ENCODE measurements at places on chromosomes 6 and 20.

- DNase-seq = no peak
Measured at GRCh38 chr6:30754631-30755030, 10.3 kb upstream of the IER3 start.

DNA sequence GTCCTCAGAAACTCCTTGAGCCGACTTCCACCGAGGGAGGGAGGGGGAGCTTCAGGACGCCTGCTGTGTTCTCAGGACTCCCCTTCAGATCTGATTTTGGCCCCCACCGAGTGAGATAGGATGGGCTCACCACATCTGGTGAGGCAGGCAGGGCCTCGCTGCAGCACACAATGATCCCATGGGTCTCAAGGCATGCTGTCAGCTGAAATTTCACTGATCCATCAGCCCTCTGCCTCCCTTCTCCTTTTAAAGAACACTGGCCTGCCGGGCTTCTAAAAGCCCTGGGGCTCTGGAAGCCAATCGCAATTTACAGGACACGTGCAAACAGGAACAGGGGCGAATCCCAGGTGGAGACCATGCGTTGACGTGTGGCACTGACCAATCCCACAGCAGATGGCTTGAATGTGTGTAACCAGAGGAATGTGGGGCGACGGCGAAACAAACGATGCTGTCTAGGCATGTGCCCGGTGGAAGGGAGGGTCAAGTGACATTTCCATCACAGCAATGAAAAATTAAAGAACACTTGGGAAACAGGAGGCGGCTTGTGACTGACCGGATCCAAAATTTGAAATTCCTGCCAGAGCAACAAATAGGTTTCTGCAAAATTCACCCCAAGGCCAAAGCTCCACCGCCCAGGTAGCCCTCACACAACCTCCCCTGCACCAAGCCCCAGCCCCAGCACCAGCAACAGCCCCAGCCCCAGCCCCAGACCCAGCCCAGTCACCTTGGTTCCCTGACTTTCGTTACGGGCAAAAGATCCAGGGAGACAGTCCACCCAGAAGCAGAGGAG is 167.1 kb upstream of the ZNF337 start:
- no peak for DNase-seq

- no peak for DNase-seq
Measured at GRCh38 chr20:57905448-57905847, 195.6 kb upstream of the PMEPA1 start.

DNA sequence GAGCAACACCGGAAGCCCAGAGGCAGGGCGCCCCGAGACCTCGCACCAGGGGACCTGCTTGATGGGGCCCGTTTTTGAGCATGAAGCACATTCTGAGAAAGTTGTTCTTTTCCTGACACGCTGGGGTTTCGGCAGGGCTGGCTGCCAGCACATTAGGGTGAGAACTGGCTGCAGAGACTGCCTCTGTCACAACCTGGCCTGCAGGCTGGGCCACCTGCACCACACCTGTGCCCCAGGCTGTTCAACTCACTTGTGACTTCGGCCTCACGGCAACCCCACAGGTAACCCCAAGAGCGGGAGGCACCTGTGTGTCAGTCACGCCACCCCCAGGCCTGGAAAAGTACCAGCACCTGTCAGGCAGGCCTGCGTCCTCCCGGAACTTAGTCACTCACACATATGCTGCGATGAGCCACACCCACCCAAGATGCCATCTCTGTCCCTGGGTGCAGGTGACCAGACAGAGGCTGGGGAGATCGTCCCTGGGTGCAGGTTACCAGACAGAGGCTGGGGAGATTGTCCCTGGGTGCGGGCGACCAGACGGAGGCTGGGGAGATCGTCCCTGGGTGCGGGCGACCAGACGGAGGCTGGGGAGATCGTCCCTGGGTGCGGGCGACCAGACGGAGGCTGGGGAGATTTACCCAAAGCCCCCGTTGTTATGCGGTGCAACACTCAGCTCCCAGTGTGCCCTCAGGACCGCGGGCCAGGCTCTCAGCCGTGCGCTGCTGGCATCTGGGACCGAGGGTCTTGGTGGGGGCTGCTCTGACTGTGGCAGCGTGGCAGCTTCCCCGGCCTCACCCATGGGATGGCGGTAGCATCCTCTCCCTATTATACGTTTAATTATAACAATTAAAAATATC is 82.5 kb upstream of the BHLHE23 start:
- DNase-seq = no peak

DNA sequence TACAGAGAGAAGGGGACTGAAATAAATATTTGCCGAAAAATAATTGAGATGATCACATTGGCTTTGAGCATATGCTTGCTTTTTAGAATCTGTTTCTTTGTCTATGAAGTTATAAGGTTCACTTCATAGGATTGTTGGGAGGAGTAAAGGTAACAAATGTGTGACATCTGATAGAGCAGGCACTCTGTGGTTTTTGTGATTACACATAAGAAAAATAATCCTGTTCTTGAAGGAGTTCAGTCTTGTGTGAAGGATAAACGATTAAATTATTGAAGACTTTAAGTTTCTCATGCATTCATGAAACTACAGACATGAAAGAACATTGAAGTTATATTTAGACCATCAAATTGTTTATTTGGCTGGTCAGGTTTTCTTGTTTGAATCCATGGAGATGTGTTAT is 45.0 kb downstream of the QKI start:
- no peak for DNase-seq

DNA sequence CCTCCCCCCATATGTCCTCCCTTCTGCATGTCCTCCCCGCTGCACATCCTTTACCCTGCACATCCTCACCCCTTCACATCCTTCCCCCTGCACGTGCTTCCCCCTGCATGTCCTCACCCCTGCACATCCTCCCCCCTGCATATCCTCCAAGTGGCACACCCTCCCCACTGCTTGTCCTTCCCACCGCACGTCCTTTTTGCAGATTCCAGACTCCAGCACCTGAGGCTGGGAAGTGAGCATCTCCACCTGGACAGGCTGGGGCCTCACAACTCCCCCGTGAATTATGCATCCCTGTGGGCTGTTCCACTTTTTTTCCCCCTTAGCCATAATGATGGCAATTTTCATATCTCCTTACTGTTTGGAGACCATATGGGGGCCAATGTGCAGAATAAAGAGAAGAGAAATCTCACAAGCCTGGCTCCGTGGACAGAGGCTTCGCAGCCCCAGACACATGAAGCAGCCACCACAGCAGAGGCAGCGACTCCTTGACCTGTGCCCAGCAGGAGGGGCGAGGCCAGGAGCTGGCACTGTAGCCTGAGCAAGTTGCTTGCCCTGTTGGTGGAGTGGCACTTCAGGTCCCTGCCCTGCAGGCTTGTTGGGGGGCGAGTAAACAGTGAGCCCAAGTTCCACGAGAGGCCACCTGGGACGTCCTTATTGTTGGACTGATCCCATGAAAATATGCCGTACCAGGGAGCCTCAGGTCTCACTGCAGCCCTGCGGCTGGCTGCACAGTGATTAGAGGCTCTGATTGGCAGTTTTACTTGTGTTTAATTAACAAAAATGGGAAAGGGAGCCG is 113.1 kb downstream of the SYNDIG1 start:
- DNase-seq = no peak

DNA sequence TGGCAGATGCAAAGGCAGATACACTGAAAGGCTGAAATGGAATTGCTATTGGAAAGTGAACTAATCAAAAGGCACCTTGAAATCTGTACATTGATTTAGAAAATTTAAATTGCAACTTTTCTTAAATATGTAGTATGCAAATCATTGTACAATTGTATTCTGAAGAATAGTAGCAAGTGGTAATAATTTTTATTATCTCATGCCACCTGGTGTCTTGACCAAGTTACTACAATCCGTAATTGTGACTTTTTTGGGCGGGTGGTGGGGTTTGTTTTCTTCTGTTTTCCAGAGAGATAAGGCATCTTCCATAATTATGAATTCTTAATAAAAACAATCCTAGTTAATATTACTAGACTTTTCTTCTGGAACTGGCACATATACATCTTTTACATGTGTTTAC is 12.5 kb upstream of the BCKDHB start:
- no peak for DNase-seq

DNA sequence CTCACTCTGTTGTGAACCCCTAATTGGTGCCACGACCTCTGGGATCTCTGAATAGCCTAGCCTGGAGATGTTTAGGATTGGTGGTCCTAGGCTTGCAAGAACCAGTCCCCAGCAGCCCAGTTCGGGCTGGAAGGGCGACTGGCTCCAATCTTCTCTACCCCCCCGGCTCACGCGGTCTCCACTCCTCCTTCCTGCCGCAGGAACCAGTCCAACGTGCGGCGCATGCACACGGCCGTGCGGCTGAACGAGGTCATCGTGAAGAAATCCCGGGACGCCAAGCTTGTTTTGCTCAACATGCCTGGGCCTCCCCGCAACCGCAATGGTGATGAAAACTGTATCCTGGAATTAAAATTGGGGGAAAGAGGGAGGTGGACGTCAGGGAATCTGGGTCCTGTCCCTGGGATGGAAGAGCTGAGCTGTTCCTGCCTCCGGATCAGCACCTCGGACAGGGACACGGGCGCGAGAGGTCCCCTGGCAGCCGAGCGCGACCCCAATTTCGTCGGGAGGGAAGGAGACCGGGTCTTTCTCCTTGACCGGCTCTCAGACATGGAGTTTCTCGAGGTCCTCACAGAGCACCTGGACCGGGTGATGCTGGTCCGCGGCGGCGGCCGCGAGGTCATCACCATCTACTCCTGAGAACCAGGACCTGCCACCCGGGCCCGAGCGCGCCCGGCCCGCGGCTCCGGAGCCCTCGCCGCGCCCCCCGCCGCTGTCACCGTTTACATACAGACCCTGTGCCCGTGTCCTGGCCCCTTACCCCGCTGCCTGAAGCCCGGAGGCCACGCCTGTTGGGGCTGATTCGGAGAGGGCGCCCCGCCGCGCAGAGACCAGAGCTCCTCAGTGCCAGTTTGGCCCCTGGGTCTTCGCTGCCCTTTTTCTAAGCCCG is 28.2 kb downstream of the SLC12A5 start:
- no peak for DNase-seq

GRCh38 chr6:56890683-56891429 is 64.1 kb upstream of the BEND6 start:
- no peak for DNase-seq

DNA sequence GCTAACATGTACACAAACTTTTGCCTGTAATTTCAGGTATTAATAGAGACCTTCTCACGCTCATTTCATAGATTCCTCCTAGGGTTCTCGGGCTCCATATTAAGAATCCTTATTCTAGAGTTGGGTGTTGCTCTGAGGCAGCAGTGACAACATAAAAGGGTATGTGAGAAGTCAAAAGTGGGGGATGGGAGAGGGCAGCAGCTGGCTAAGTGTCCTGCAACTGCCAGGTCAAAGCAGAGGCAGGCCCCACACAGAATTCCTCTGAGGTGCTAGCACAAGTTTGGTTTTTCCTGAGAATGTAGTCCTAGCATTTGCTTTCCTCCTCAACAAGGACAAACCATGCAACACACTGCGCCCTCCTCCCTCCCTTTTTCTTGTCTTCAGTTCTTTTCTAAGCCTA is 4.6 kb downstream of the NSFL1C start:
- no peak for DNase-seq

- DNase-seq = no peak
Measured at GRCh38 chr6:98824162-98824901, 10.0 kb upstream of the POU3F2 start.

DNA sequence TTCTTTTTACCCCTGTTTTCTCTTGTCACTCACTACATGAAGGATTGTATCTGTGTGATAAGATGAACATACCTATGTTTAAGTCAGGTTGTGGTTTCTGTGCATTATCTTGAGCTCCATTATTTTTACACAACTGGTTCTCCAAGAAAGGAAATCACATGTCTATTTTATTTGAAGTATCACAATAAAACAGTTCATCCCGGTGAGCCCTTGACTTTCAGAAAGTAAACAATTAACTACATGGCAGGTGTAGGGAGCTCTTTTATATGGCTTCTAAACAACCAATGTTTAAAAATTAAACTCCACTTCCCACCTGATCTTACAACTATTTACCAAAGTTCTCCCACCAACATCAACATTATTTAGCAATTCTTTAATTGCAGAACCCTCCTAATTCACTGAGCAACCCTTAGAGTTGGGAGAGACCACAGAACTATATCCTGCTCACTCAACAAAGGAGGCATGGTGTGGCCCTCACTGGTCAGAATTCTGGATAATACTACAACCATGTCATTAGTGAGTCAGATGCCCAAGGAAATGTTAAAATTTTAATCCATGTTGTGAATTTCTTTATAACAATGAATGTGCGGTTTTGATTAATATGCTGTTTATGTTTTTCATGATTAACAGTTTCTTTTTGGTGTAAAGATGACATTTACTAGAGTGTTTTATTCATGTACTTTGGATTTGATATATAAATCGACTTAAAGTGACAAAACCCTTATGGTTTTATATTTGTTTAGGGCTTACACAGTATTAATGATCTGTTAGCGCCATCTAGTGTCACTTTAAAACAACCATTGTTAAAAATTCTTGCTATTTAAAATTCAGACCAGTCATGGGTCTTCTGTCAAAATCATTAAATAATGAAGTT is 50.0 kb upstream of the SCGN start:
- DNase-seq = no peak

DNA sequence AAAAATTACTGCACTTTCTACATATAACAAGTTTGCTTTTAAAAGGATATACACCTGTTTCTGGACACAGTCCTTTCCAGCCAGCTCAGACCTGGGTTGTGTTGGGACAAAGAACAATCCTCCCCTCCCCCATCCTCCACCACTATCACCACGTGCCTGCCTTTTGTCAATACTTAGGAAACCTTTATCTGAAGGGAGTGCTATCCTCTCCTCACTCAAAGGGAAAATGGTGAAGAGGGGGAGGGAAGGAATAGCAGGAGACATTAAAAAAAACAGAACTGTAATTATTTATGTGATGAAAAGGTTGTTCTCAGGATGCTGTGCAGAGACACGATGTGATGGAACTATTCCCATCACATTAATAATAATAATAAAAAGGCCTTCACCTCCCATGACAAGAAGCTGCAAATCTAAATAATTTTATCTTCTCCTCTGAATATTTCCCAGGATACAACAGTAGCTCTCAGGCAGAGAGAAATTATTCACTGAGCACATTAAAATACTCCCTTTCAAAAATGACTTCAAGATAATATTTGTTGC is 105.5 kb downstream of the NRSN1 start:
- no peak for DNase-seq

GRCh38 chr20:38477747-38478146 is 5.1 kb downstream of the RALGAPB start:
- DNase-seq = no peak

- no peak for DNase-seq
Measured at GRCh38 chr6:118882314-118882905, 11.5 kb upstream of the ASF1A start.

GRCh38 chr20:37992802-37993409 is 40.4 kb downstream of the TTI1 start:
- no peak for DNase-seq

- DNase-seq = no peak
Measured at GRCh38 chr6:3516092-3516491, 59.2 kb upstream of the SLC22A23 start.

DNA sequence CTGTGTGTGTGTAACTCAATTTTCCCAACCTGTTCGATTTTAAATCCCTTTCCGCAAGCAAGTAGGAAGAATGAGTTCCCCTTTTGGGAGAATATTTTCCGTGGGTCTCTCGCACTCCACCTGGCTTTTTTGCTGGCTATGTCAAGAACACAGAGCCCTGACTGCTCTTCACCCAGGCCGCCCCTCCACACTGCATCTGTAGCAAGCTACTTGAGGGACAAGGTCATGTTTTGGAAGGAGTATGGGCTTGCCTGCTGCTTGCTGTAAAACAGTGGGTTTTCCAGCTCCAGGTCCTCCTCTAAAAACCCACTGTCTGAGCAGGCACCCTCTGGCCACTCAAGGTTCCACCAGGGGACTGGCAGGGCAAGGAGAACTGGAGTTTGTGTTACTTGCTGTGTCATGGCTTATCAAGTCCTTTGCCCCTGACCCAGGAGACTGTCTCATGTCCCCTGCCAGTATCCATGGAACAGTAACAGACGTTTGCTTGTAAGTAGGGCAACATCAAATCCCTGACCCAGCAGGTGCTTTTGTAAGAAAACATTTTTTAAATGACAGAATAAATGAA is 35.5 kb upstream of the SYNJ2 start:
- DNase-seq = no peak

All from stimulated activated CD4-positive, alpha-beta T cell treated with anti-CD3 and anti-CD28 coated beads, Interleukin-4, amount 100 ng/mL, for 48 hours (primary cell).